ENCODE measurements at places on chromosomes 1 and 21.

- DNase-seq, result no peak
These were observed 85.4 kb upstream of the SIM2 start for GRCh38 chr21:36613554-36613953.

GRCh38 chr1:160993544-160994193 lies 27.3 kb downstream of the F11R start:
- no peak for DNase-seq

- no peak for DNase-seq
These were observed 87.5 kb downstream of the COP1 start for GRCh38 chr1:176119549-176119948.

DNA sequence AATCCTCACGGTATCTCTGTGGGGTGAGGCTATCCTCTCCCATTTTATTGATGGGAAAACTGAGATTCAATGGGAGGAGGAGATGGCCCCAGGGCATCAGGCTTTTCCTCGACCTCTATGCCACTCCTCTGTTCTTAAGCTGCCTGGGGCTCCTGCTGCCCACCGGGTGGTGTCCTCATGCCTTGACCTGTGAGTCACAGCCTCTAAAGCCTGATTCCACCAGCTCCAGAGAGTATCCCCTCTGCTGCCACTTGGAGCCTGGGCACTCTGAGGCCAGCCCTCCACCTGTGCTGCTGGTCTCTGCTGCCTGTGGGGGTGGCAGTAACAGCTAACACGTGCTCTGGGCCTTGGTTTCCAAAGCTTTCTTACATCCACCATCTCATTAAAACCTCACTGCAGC lies 241.2 kb downstream of the TRABD2B start:
- DNase-seq, result no peak

DNA sequence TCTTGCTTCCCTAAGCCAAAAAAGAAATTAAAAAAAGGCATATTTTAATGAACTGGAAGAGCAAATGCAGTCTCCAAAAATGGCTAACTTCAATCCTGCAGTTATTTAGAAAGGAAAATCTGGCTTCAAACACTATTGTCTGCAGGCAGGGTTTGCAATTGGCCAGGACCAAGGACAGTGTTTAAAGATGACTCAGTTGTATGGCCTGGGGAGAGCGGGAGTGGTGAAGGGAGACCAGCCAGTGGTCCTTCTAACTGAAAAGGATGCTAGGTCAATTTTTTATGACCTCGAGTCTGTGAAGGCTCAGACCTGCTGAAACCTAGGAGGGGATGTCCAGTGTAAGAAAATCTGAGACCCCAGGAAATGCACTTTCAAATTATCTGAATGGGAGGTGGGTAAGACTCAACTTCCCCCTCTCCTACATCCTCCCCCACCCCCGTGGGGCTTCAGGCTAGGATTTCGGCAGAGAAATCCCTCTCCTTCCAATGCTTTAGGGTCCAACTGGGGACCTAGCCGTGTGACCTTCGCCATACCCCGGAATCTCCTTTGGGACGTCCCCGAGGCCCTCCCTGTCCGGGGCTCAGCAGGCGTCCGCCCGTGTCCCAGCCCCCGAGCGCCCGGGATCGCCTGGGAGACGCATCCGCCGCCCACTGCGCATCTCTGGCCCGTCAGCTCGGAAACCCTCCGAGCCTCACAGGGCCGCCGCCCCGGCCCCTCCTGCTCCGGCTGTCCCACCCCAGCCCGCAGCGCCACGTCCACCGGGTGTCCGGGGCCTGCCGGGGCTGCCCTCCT lies 602 bp upstream of the RIMKLA start:
- no peak for DNase-seq

DNA sequence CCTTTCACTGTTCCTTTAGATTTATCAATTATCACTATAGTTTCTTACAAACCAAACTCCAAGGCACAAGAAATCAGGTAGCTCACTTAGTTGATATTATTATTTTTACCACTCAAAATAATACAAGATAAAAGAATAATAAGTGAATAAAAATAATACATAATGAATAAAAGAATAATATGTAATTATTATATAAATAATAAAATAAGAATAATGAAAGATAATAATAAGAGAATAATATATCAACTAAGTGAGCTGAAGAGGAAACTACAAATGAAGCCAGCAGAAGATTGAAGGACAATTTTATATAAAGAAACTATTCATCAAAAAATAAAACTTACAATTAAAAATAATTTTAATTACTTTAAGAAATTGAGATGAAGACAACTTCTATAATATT lies 90.6 kb downstream of the LRRIQ3 start:
- DNase-seq, result no peak

GRCh38 chr1:44543064-44543744 lies 131.1 kb downstream of the TMEM53 start:
- no peak for DNase-seq

- peak; percentile 21 for DNase-seq
These were observed 250.3 kb upstream of the SGIP1 start for GRCh38 chr1:66283622-66284041.

Measured in CD4-positive, alpha-beta T cell treated with Interleukin-6 at 100 ng/mL for 8 hours (primary cell).